T-cell (primary cell): ENCODE measurements at places on chromosomes 1 and 21. TPM values are rescaled to one million over a fixed set of nuclear protein-coding genes. Genes with fewer than 3 reads are reported as not detected.

JAK1 gene
- total RNA-seq = 288 TPM

LAX1 gene
- total RNA-seq = 26.8 TPM

AGPAT3 gene
- total RNA-seq = 62.6 TPM

FRRS1 gene
- 0.20 TPM for total RNA-seq

TMPRSS3 gene
- total RNA-seq = 1.7 TPM

OR6N1 gene
- total RNA-seq = not detected

KPNA6 gene
- total RNA-seq = 53.6 TPM

ATP1A2 gene
- not detected for total RNA-seq

CLEC20A gene
- total RNA-seq = not detected

FYB2 gene
- not detected for total RNA-seq

ADORA1 gene
- not detected for total RNA-seq

RNU1-1 gene
- total RNA-seq = 2,148 TPM

CFAP141 gene
- total RNA-seq = not detected

DMBX1 gene
- not detected for total RNA-seq

PLPPR5 gene
- not detected for total RNA-seq

SHE gene
- total RNA-seq = 0.06 TPM

SASS6 gene
- 4.8 TPM for total RNA-seq

NBPF20 gene
- total RNA-seq = 3.9 TPM

TNFAIP8L2 gene
- 5.9 TPM for total RNA-seq

SHISAL2A gene
- 54.6 TPM for total RNA-seq

PRR9 gene
- total RNA-seq = not detected

ABCB10 gene
- 18.3 TPM for total RNA-seq

SLAMF7 gene
- 25.5 TPM for total RNA-seq

CD1E gene
- total RNA-seq = not detected
